ENCODE measurements at places on chromosomes 7 and 10. TPM values are rescaled to one million over a fixed set of nuclear protein-coding genes. Genes with fewer than 3 reads are reported as not detected.

Gene OR2A5
- total RNA-seq: not detected

Gene DNAJC12
- total RNA-seq: 35.5 TPM

Gene MKX
- 8.8 TPM for total RNA-seq

Gene ADRB1
- total RNA-seq: 20.2 TPM

Gene NME8
- 0.92 TPM for total RNA-seq

Gene DHX32
- 23.4 TPM for total RNA-seq

Gene CUL2
- total RNA-seq: 48.2 TPM

Gene TMEM196
- 9.8 TPM for total RNA-seq

Gene TRIM56
- total RNA-seq: 12.2 TPM

Gene ST8SIA6
- total RNA-seq: 4.7 TPM

Gene CAV1
- 8.1 TPM for total RNA-seq

Gene ZNF727
- 16.0 TPM for total RNA-seq

Gene ITGB1
- total RNA-seq: 88.1 TPM

Gene MYH16
- total RNA-seq: not detected

Gene RSU1
- total RNA-seq: 31.5 TPM

Gene TMEM139
- 3.5 TPM for total RNA-seq

Gene BAMBI
- total RNA-seq: 6.2 TPM

Gene LANCL2
- total RNA-seq: 37.1 TPM

Gene NUPR2
- not detected for total RNA-seq

Gene IDI2
- total RNA-seq: not detected

Gene ASB10
- not detected for total RNA-seq

Gene LLCFC1
- not detected for total RNA-seq

Gene ACTL6B
- total RNA-seq: 92.9 TPM

Gene EBF3
- 0.53 TPM for total RNA-seq

Gene MMD2
- total RNA-seq: 23.8 TPM

Gene CRYGN
- not detected for total RNA-seq

Gene EGR2
- total RNA-seq: 1.3 TPM

Gene HEPACAM2
- 0.88 TPM for total RNA-seq

Gene SPDYE8
- not detected for total RNA-seq

Gene IL2RA
- not detected for total RNA-seq

Gene SNX10
- total RNA-seq: 85.3 TPM

Gene THAP5
- total RNA-seq: 47.0 TPM

Gene RBM20
- total RNA-seq: 1.6 TPM

Gene VWC2
- total RNA-seq: 3.4 TPM

Gene COL26A1
- 28.3 TPM for total RNA-seq

Gene CDHR1
- total RNA-seq: 12.9 TPM

Gene HYAL4
- total RNA-seq: not detected

Gene ZNF107
- total RNA-seq: 7.3 TPM

Gene CLRN3
- 0.46 TPM for total RNA-seq

Gene CH25H
- 1.5 TPM for total RNA-seq

Gene NRCAM
- total RNA-seq: 363 TPM

Gene HECW1
- total RNA-seq: 94.2 TPM

Gene C7orf57
- total RNA-seq: not detected
